ENCODE measurements at places on chromosomes 2 and 18.

- DNase-seq = no peak
Observed at GRCh38 chr2:8451273-8451672, 230.6 kb upstream of the ID2 start.

- no peak for DNase-seq
Observed at GRCh38 chr18:54013452-54013851, 211.0 kb downstream of the MBD2 start.

DNA sequence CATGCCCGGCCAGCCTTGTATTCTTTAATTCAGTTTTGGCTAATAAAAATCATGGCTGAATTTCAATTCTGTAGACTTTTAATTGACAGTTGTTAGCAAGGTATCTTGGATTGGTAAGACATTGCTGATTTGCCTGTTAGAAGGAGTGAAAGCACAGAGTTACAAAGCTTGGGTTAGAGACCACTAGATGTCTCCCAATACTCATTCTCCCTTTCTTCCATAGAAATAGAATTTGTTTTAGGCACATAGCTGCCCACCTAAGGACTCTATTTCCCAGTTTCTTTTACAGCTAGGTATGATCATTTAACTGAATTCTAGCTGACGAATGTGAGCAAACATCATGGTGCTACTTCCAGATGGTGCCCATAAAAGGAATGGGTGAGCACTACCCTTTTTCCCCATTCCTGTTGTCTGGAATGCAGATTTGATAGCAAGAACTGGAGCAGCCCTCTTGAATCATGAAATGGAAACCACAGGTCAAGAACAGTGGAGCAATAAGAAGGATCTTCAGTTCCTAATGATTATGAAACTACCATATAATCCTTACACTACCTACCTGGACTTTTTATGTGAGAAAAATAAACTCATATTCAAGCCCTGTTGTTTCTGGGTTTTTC is 17.5 kb downstream of the PECR start:
- DNase-seq = no peak

GRCh38 chr2:215499331-215499730 is 63.5 kb upstream of the FN1 start:
- DNase-seq = no peak

GRCh38 chr2:137842430-137842829 is 121.8 kb upstream of the HNMT start:
- no peak for DNase-seq

DNA sequence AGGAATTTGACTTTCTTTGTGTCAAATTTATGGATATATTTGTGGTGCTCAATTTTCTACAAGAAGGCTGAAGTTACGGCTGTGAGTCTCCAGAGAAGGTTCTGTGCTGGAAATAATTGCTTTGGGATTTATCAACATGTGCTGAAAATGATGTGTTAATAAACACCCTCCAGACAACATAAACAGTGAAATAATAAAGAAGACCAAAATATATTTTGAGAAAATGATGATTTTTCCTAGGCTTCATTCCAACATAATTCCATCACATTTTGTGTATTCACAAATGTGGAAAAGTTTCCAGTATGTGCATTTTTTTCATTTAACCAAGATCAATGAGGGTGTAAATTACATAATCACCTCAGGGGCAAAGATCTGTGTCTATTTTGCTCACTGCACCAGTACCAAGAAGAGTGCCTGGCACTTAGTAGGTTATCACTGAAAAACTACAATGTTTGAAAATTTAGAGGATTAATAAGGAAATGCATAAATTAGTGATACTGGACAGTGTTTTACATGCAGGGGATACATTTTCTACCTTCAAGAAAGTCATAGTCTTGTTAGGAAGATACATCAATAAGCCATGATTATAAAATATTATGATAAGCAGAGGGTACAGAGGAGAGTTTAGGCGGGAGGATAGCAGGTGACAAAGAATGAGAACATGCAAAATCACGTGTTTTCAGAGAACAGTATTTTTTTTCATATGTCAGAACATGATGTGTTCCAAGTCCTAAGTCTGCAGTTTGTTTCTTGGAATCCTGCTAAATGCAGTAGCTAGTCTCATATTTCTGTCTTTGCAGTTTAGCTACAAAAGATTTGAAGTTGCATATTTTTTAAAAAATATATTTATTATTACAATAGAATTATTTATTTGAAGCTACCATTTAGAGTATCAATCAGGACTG is 127.6 kb upstream of the DLGAP1 start:
- no peak for DNase-seq

DNA sequence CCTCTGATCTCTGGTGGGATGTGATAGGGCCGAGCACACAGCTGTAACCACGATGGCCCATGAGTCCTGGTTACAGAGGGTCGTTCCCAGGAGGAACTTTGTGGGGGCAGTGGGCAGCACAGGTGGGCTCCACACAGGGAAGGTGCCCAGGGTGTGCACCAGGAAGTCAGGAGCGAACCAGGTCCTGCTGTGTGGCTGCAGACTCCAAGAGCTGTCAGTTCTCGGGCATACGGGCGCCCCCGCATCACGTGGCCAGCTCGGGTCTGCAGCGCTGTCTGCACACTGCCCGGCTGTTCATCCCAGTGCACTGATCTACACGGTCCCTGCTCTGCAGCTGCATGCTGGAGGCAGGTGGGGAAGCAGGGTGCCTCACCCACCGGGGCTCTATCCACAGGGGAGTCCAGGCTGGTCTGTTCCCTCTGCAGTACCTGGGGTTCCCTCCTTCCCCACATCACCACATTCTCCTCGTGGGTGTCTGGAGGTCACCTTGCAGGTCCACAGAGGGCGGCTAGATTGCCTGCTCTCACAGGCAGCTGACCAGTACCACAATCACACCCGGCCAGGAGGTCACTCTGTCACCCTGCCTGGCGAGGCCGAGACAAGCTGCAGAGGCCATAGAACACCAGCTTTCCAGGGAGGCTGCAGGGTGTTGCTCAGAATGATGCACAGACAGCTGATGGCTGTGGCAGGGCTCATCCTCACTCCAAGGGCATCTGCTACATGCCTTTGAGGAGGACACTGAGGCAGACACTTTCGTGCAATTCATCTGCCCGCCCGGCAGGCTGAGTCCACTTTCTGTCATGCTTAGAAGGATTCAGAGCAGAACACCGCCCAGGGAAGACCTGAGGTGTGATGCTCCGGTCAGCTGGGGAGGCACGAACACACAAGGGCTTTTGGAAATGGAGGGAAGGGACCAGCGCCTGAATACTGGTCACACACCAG is 202.7 kb downstream of the EIPR1 start:
- DNase-seq = no peak

DNA sequence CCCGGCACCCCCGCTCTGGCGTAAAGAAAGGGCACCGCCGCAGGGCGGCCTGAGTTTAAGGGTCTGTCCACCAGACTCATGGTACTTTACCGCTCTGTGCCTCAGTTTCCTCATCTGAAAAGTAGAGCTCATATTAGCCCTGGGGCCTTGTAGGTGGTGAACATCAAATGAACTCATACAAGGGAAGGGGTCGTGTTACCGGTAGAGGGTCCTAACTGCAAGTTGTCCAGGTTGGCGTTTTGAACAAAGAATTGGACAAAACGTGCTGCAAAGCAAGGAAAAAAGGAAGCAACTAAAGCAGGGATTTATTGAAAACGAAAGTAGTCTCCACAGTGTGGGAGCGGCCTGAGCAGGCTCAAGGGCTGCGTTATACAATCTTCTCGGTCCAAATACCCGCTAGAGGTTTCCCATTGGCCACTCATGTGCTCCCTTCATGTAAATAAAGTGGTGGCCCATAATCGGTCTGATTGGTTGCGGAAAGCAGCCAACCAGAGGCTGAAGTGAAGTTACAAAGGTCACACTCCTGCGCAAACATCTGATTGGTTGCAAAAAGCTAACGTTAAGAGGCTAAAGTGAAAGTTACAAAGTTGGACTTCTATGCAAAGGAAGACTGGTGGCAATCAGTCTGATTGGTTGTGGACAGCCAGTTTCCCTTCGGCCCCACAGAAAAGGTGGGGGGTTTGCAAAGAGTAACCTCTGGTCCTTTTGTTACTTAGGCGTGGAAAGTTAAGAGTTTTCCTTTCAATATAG is 80.7 kb upstream of the LDLRAD4 start:
- DNase-seq = no peak

DNA sequence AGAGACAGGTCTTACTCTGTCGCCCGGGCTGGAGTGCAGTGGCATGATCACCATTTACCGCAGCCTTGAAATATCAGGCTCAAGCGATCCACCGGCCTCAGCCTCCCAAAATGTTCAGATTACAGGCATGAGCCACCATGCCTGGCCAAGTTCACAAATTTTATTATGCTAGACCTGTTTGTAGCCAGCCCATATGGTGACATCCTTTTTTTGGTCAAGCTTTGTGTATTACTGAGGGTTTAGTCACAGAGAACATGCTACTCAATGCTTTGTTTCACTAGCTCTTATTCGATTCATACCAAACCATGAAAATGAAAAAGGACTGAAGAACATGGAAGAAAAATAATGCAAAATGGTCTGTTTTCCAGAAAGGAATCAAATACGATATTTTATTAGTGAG is 41.4 kb downstream of the DGKD start:
- DNase-seq = no peak

- DNase-seq = peak; percentile 14
Observed at GRCh38 chr2:234496835-234497593, at the start of gene ARL4C. TSS of gene ARL4C (minus strand) at chr2:234497081. CDS start at chr2:234496586, 495 bp downstream.

- no peak for DNase-seq
Observed at GRCh38 chr2:100846716-100847115, 26.8 kb downstream of the NPAS2 start.
